ENCODE measurements at places on chromosomes 5 and 9. TPM values are rescaled to one million over a fixed set of nuclear protein-coding genes. Genes with fewer than 3 reads are reported as not detected.

DNA sequence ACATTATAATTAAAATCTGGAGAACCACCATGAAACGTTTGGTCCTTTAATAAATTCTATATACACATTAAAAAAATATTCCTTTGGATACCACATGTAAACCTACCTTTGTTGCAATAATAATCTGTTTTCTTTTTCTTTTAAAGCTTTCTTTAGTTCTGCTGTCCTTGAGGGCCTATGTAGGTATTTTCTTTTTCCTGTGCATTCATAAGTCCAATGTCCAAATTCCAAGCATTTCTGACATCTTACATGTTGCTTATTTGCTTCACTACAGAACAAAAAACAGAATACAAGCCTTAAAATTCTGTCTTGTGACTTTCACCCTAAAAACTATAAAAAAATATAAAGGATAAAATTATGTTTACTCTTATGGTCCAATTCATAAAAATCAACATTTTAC is 19.7 kb downstream of the ZCCHC10 start:
- DNase-seq: peak; percentile 8

DNA sequence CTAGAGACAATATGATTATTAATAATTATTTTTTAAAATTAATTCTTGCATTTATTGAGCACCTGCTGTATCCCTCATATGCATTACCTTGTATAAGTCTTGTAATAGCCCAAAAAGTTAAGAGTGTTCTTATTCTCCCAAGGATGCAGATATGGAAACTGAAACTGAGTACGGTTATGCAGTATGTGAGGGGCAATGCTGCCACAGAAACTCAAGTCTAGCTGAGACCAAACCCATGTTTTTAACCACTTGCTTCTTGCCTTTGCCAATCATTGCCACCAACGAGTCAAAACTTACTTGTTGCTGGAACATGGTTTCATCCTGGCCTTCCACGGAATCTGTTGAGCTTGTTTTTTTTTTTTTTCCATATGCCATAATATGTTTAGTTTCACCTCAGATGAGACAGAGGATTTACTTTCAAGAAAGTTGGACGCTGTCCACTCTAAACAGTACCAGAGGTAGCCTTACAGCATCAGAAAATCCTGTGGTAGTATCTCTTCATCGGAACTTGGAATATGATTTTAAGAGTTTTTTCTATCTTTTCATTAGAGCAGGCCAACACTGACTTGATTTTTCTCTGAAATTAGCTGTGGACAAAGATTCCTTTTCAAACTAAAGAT is 27.9 kb downstream of the DOCK8 start:
- DNase-seq: no peak

GRCh38 chr5:102243213-102243612 is 52.9 kb downstream of the SLCO4C1 start:
- no peak for DNase-seq

DNA sequence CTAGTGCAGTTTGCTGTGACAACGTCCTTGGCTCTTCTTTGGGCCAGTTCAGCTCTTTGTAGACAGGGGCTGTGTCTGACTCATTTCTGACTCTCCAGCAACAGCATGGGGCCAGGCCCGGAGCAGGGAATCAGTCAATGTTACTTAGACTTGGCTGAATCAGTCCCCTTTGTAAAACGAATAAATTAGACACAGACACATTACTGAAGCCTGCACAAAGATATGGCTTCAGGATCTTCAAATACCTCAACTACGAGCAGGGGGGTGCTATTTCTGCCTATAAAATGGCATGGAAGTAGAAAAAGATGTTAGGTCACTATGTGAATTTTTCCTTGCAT is 204.7 kb downstream of the TTLL11 start:
- peak; percentile 50 for DNase-seq

- peak; percentile 23 for DNase-seq
Observed at GRCh38 chr5:131514316-131515283, 120.4 kb downstream of the RAPGEF6 start.

DNA sequence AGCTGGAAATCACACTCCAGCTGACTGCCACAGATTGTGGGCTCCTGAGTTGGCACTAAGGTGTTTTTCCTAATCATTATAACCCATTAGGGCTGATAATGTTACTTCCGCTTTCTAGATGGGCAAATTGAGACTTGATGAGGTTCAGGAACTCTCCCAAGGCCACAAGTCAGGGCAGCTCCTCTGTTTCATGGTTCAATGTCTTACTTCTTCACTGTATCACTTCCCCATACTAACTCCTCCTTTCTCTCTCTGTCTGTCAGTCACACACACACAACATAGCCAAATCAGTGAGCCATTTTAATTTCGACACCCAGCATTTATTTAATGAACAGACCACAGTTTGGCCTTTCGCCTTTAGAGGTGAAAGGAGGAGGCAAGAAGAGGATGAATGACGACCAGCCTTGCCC is 17.8 kb upstream of the TRAF1 start:
- no peak for DNase-seq

- peak; percentile 96 for DNase-seq
Observed at GRCh38 chr9:72586388-72587130, 65.2 kb downstream of the TMC1 start.

Gene BNC2
- 41.6 TPM for total RNA-seq

DNA sequence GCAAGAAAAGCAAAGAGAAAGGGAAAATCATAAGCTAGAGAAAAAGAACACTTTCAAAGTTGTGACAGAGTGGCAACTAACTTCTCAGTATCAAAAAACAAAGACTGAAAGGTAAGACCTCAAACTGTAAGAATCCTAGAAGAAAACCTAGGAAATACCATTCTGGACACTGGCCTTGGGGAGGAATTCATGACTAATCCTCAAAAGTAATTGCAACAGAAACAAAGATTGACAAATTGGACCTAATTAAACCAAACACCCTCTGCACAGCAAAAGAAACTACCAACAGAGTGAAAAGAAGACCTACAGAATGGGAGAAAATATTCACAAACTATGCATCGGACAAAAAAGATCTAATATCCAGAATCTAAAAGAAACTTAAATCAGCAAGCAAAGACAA is 79.1 kb downstream of the FEM1C start:
- no peak for DNase-seq

GRCh38 chr5:67957374-67957773 is 258.2 kb upstream of the PIK3R1 start:
- DNase-seq: no peak

Gene IFNA13
- not detected for total RNA-seq

DNA sequence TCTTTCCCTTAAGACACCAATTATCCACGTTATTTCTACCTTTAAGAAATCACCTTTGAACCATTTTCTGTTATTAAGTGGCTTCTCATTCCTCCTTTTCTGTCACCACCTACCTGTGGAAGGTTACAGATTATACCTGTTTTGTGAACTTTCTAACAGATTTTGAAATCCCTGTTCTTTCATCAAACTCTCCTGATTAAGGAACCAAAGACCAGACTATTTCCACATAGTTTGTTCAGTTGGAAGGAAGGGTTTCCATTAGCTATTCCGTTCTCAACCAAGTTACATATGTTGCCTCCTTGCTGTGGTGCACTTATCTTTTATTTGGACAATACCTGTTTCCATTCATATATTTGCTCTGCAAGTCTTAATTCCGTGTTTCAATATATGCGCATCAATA is 343.6 kb downstream of the ADGRV1 start:
- no peak for DNase-seq

DNA sequence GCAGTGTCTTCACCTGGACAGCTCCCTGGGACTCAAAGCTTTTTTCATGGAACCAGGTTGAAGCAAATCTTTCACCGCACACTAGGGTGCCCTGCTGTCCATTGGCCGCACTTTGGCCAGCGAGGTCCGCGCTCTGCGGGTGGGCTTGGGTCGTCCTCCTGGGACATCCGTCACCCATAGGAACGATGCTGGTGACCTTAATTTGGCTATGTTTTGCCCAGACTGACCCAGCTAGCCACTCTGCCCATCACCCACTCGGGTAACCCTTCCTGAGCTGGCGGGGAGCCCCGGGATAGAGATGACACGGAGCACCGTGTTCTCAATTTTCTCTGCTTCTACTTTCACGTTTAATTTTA is 25.9 kb downstream of the ZDHHC11B start:
- no peak for DNase-seq

Gene SEPTIN8
- 43.5 TPM for total RNA-seq
